ENCODE measurements at places on chromosomes 7 and 10. TPM values are rescaled to one million over a fixed set of nuclear protein-coding genes. Genes with fewer than 3 reads are reported as not detected.

- no peak for DNase-seq
- H3K4me3 ChIP-seq: no peak overlapping the region
- no peak overlapping the region for H3K27ac ChIP-seq
- H3K36me3 ChIP-seq: no peaks in the 10 kb centered on the region
- no peaks in the 10 kb centered on the region for H3K27me3 ChIP-seq
Measured at GRCh38 chr7:124713086-124713485, 52.5 kb downstream of the GPR37 start.

GRCh38 chr10:24119896-24120295 is 89.0 kb upstream of the KIAA1217 start:
- no peak overlapping the region for H3K27ac ChIP-seq
- no peak overlapping the region for H3K4me3 ChIP-seq
- no peaks in the 10 kb centered on the region for H3K27me3 ChIP-seq
- no peaks in the 10 kb centered on the region for H3K36me3 ChIP-seq

DNA sequence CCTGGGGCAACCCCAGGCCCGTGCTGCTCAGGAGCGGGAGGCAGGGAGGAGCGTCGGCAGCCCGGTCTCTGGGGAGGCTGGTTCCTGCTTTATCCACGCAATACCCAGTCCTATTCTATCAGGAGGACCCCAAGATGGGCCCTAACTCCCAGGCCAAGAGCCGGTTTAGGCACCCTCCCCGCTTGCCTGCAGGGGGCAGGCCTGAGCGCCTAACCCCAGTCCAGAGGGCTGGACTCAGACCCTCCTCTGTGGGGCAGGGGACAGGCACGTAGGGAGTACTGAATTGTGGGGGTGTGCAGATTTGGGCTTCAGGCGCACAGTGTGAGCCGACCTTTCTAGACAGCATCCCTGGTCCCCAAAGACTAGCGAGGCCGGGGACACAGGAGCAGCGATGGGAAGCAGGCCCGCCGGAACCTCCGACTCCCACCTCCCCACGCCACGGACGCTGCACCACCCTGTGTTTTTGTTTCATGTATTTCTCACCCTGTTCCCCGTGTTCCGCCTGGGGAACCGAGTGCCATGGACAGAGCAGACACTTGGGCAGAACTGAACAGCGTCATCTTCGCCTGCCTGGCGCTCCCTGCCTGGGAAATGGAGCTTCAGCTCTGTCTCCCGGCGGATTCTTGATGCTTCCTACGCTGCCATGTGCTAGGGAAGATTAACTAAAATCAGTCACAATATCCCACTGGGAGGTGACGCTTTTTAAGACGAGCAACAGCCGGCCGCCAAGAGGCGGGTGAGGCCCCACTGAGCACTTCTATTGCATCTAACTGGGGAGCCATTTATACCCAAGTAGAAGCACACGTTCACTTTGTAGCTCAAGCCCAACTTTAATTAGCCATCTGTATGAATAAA is 5.3 kb downstream of the NUDT1 start:
- H3K27me3 ChIP-seq: no peaks in the 10 kb centered on the region
- no peak for DNase-seq
- H3K36me3 ChIP-seq: peaks cover 21% of the 10 kb centered on the region
- no peak overlapping the region for H3K27ac ChIP-seq
- no peak overlapping the region for H3K4me3 ChIP-seq

- H3K27me3 ChIP-seq: peaks cover 6% of the 10 kb centered on the region
- H3K36me3 ChIP-seq: no peaks in the 10 kb centered on the region
- H3K27ac ChIP-seq: no peak overlapping the region
- no peak for DNase-seq
- H3K4me3 ChIP-seq: no peak overlapping the region
Measured at GRCh38 chr10:113503930-113504329, 48.9 kb upstream of the HABP2 start.

- H3K4me3 ChIP-seq: no peak overlapping the region
- no peaks in the 10 kb centered on the region for H3K36me3 ChIP-seq
- no peak for DNase-seq
- H3K27ac ChIP-seq: no peak overlapping the region
- no peaks in the 10 kb centered on the region for H3K27me3 ChIP-seq
Measured at GRCh38 chr7:134696261-134696660, 49.6 kb downstream of the BPGM start.

DNA sequence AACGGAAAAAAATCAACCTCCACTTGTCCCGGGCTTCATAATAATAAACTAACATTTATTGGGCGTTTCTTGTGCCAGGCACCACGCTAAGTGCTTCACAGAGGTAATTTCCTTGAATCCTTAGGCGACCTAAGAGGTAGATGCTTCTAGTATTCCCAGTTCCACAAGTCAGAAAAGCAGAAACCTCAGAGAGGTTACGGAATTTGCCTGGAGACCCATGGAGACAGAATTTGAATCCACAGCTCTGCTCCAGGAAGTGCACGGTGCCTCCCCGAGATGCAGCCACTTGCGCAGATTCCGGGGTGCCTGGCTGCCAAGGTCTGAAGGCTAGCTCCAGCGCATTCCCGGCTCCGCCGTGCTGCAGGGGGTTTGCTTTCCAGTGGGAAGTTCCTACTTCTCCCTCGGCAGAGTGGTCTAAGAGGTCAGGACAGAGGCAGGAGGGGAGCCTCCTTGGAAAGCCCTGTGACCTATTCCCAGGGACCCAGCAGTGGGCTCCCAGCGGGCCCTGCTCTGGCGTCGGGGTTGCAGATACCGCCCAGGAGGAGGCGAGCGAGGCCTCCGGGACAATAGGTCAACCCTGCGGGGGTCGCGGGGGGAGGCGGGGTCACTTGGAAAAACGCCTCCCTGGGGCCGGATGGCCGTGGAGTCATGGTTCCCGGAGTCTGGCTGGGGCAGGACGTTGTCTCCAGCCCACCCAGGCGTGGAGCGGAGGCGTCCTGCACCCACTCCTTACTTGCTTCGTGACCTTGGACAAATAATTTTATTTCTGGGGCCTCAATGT is 10.1 kb upstream of the NKX2-3 start:
- peaks cover 79% of the 10 kb centered on the region for H3K27me3 ChIP-seq
- no peak overlapping the region for H3K27ac ChIP-seq
- no peaks in the 10 kb centered on the region for H3K36me3 ChIP-seq

DNA sequence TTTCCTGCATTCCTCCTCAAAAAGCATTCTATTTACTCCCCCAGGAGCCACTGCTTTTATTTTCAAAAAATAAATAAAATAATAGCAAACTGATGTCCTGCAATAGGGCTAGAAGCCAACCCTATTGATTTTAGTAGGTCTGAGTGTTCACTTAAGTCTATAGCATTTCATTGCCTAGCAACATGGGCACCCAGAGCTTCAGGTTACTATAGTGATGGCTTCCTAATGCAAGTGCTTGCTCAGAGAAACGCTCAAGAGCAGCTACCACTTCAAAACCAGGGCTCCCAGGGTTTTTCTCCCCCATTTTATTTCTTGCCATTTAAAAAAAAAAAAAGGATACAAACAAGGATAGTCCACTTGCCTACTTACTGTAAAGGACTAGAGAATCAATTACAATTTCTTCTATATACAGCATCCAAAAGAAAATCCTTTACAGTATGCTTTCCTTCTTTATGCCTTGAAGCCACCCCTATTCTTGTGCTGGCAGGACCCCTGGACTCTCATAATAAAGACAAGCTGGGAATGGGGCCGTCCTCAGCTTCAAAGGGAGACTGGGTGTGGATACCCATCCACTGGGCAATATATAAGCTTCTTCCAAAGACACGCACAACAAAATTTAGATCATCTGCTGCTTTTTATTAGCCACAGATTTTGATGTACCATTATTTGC is 133.3 kb downstream of the VPS41 start:
- H3K4me1 ChIP-seq: no peaks in the 10 kb centered on the region
- no peaks in the 10 kb centered on the region for H3K27me3 ChIP-seq
- no peak for DNase-seq
- H3K27ac ChIP-seq: no peak overlapping the region
- peaks cover 12% of the 10 kb centered on the region for H3K36me3 ChIP-seq

DNA sequence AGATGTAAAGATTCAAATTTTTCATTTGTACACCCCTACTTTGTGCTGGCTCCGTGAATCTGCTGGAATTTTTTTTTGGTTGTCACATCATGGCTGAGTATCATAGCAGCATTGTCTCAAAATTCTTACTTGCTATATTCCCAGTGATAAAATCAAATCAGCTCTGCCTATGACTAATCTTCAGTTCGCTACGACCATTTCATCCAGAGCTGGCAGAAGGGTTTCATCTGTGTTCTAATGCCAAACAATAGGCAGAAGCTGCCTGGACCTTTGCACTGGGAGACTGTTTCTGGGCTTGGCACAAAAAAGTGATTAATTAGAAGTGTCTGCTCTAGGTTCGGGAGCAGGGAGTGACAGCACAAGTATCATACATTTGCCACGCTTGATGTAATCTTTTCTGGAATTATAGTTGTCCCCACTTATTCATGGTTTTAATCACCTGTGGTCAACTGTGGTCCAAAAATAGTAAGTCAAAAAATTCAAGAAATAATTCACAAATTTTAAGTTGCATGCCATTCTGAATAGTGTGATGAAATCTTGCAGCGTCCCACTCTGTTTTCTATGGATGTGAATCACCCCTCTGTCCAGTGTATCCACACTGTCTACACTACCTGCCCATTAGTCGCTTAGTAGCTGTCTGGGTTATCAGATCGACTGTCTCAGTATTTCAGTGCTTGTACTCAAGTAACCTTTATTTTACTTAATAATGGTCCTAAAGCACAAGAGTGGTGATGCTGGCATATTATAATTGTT is 120.5 kb upstream of the IMMP2L start:
- peaks cover 4% of the 10 kb centered on the region for H3K27me3 ChIP-seq
- DNase-seq: no peak
- H3K4me3 ChIP-seq: no peak overlapping the region
- H3K4me1 ChIP-seq: no peaks in the 10 kb centered on the region
- H3K27ac ChIP-seq: no peak overlapping the region
- H3K36me3 ChIP-seq: no peaks in the 10 kb centered on the region

DNA sequence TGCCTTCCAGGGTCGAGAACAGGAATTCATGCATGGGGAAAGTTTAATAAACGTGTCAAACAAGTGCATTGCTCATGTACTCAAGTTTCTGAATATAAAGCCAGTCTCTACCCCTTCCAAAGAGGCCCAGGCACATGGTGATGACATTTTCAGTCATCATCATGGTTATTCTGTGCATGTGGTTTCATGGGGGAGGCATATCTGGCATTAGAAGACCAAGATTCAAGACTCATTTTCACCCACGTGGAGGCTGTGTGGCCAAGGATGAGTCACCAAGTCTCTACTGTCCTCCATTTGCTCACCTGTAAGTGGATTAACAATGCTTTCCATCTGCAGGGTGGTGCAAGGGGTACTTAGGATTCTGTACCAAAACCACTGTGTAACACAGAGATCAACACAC is 34.0 kb upstream of the CNPY1 start:
- H3K36me3 ChIP-seq: no peaks in the 10 kb centered on the region
- peaks cover 2% of the 10 kb centered on the region for H3K4me1 ChIP-seq
- no peak overlapping the region for H3K27ac ChIP-seq
- DNase-seq: no peak
- no peak overlapping the region for H3K4me3 ChIP-seq

- DNase-seq: no peak
- H3K27me3 ChIP-seq: no peaks in the 10 kb centered on the region
- H3K27ac ChIP-seq: no peak overlapping the region
- no peaks in the 10 kb centered on the region for H3K4me1 ChIP-seq
Measured at GRCh38 chr7:15459018-15459615, 102.7 kb downstream of the AGMO start.

- H3K27ac ChIP-seq: no peak overlapping the region
- H3K36me3 ChIP-seq: no peaks in the 10 kb centered on the region
- H3K27me3 ChIP-seq: no peaks in the 10 kb centered on the region
- H3K4me3 ChIP-seq: no peak overlapping the region
Measured at GRCh38 chr7:71414490-71414889, 282.5 kb downstream of the GALNT17 start.

GRCh38 chr10:36380538-36380937 is 738.4 kb upstream of the FZD8 start:
- no peak for DNase-seq
- no peaks in the 10 kb centered on the region for H3K4me1 ChIP-seq

The CYP2C8 gene
- total RNA-seq: not detected

The CCDC7 gene
- total RNA-seq: 18.3 TPM

The ZC3HAV1L gene
- total RNA-seq: 16.5 TPM

The IL6 gene
- total RNA-seq: 0.67 TPM

The FGF8 gene
- not detected for total RNA-seq

The OR13A1 gene
- total RNA-seq: 0.15 TPM

Measured in activated CD4-positive, alpha-beta T cell treated with anti-CD3 and anti-CD28 coated beads, Interleukin-2, amount 10 ng/mL, durations not matched to agents 7 days and 5 days (primary cell).